H1 (cell line): ENCODE measurements at places on chromosomes 12 and 14. TPM values are rescaled to one million over a fixed set of nuclear protein-coding genes. Genes with fewer than 3 reads are reported as not detected.
A peak's percentile ranks its signal among the peaks of the same experiment; 100 is the strongest.

SIX6 gene
- not detected in 2 replicates for total RNA-seq

PEX5 gene
- total RNA-seq, result 50.4 and 50.5 TPM in 2 replicates

- no peak overlapping the region for H3K4me3 ChIP-seq
- no peak overlapping the region for H3K27ac ChIP-seq
- no peaks in the 10 kb centered on the region for H3K27me3 ChIP-seq
- H3K36me3 ChIP-seq, result no peaks in the 10 kb centered on the region
- no peak for DNase-seq
- peaks cover 4% of the 10 kb centered on the region for H3K4me1 ChIP-seq
These were observed 73.2 kb upstream of the PSMA6 start for GRCh38 chr14:35218963-35219362.

GRCh38 chr14:21087294-21088091 lies 11.0 kb downstream of the ZNF219 start:
- H3K27me3 ChIP-seq, result no peaks in the 10 kb centered on the region
- H3K4me1 ChIP-seq, result no peaks in the 10 kb centered on the region
- peaks cover 69% of the 10 kb centered on the region for H3K36me3 ChIP-seq
- H3K27ac ChIP-seq, result peak overlapping the region; percentile 47; the same call in 1 of the 2 replicates

DNA sequence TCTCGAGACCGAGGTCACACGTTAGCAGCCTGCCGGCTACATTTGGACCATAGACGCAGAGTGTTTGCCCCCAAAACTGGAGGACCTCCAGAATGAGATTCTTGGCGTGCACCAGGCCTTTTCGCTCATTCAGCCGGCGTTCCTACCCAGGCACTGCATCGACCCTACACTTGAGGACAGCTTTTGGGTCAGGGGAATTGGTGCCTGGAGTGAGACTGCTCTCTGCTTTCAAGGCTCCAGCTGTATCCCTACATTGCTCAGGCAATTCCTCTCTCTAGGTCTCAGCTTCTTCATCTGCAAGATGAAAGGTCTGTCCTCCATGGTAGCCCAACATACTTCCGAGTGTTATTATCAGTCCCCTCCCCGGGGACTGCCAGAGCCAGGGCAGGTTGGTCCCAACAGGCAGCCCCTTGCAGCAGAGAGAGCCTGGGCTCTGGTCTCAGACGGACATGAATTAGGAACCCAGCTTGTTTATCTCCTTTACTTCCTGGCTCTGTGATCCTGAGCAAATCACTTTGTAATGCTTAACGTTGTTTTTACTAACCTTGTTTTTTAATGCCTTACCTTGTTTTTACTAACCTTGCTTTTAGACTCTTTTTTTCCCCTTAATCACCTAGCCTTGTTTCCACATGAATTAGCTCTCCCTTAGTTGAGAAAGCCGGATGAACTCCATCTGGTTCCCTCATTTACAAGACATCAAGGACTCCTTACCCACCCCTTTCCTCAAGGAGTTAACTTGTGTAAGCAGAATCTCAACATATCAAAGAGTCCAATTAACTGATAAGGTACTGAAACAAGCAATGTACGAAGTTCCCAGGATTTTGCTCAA lies 892 bp downstream of the TCHP start:
- H3K27ac ChIP-seq, result no peak overlapping the region
- DNase-seq, result peak; percentile 61
- H3K27me3 ChIP-seq, result peaks cover 93% of the 10 kb centered on the region
- peak overlapping the region; percentile 45 for H3K4me3 ChIP-seq
- H3K36me3 ChIP-seq, result no peaks in the 10 kb centered on the region
- no peaks in the 10 kb centered on the region; the same call in 1 of the 2 replicates for H3K4me1 ChIP-seq

EID3 gene
- 2.2 and 2.8 TPM in 2 replicates for total RNA-seq

HOXC10 gene
- total RNA-seq, result not detected in 2 replicates

DNA sequence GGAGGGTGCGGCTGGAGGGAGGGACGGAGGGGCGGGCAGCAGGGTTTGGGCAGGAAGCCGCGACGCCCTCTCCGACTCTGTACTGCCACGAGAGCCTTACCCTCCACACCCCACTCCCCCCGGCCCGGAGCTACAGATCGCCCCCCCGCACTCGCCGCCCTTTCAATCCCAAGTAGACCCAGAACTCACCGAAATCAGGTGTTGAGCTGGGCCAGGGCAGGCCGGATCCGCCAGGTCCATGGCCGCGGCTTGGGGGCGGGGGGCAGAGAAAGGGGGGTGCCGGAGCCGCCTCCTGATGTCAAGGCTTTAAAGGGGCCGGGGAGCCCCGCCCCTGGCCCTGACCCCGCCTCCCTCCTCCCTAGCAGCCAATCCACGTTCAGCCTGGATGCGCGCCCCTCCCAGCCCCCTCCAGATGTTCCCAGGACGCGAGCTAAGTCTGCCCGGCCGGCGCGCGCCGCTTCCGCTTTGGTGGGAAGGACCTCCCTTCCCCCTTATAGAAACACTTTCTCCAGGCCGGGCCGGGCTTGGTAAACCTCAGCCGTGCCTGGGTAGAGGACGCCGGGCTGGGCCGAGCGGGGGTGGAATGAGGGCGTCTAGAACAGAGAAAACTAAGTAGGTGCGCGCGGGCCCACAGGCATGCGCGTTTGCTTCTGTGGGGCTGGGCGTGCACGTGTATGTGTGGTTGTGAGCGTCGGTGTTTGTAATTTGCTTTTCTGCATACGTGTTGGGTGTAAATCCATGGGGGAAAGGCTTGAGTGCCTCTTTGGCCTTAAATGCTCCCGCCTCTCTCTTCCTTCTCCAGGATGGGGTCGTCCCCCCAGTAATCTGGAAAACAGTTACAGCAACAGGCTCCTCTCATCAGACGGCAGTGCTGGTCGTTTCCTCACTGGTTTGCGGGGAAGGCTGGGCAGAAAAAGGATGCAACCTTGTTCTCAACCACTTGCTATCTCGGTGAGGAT lies at the start of gene NCKAP5L:
NCKAP5L (minus strand) TSS at position 281 of the 959 bp plus-strand sequence. CDS start 24,369 bp downstream, outside the sequence.
- peak; percentile 90 for DNase-seq
- peaks cover 12% of the 10 kb centered on the region for H3K4me1 ChIP-seq
- peak within 1 kb of the TSS; percentile 88 for H3K4me3 ChIP-seq
- H3K36me3 ChIP-seq, result no peaks in the 10 kb centered on the region; the same call in 1 of the 2 replicates
